ENCODE measurements at places on chromosomes 13 and 19.

DNA sequence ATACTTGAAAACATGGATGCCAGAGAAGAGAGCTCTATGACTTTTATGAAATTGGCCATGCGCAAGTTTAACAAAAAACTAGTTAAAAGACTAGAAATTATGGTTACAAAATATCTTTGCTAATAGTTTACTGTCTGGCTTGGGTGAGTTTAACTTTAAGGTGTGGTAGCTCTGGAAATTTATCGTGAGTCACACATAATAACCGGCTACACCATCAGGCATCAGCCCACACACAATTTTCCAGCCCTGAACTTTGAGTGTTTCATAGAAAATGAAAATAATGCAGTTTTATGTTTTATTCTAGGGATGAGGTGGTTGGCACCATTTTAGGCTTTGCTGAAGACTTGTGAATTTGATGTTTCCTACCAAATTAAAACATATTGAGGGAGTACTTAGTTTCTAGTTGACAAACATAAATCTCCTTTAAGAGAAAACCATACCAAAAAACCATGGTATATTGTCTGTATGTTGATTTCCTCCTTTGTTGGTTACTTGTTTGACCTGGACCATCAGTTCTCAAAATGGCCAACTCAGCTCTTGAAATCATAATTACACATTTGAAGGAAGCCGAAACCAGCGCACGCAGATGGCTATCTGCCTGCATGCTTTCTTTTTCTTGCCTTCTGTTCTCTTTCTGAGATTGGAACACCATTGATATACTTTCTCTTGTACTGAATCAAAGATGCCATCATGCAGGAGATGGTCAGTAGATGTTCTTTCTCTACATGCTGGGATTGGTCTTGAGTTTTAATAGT, 125.1 kb downstream of the AKAP11 start:
- DNase-seq: no peak

DNA sequence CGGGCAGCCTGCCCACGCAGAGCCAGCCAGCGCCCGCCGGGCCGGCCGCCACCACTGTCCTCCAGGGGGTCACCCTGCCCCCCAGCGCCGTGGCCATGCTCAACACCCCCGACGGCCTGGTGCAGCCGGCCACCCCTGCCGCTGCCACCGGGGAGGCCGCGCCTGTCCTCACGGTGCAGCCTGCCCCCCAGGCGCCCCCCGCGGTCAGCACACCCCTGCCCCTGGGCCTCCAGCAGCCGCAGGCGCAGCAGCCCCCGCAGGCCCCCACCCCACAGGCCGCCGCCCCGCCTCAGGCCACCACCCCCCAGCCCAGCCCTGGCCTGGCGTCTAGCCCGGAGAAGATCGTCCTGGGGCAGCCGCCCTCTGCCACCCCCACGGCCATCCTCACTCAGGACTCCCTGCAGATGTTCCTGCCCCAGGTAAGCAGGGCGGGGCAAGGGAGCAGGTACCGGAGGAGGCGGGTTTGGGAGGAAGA, 32.3 kb upstream of the EHD2 start:
- no peak for DNase-seq

DNA sequence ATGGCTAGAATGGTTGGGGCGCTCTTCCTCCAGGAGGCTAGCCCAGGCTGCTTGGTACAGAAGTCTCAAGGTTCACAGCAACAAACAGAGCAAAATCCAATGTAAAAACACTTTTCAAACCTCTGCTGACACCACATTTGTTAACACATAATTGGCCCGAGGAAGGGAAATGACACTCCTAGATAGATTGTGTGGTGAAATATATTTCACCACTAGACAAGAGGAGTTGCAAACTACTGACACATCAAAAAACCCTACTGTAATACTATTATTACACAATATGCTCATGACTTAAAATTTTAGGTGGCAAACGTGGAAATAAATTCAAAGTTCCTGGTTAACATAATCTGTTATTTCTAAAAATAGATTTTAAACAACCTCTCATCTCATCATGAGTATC, 643.6 kb downstream of the PCDH9 start:
- no peak for DNase-seq

DNA sequence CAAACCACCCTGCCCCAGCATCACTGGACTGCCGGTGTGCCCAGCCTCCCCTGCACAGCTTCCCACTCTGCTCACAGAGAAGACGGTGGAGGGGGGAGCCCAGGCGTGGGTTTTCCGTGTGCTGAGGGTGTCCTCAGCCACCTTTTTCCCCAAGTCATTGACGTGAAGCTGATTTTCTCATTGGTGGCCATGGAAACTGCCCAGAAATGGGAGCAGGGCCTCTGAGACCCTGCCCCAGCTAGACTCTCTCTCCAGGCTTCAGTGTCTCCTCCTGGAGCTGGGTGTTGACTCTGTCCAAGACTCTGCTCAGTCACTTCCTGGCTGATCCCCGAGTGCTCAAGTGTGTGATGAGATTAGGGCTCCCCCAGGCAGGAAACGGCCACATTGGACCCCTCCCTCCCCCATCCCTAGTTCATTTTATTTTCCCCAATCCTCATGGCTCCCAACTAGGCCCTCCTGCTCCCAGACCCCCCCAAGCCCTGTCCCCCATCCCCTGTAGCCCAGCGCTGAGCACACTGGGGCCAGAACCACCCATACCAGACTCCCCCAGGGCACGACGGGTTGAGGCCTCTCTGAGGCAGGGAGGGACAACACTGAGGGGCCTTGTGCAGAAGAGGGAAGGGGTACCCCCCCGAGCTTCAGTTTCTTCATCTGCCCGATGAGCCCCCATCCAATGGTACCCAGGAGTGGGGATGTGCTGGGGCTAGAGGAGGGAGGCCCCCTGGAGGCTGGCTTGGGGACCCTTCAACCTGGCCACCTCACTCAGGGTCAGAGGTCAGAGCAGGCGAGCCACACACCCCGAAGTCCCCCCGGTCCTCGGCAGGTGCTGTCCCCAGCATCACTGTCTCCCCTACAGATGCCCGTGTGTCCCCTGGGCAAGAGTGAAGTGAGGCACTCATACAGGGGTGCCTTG, 1.2 kb upstream of the F2RL3 start:
- no peak for DNase-seq

DNA sequence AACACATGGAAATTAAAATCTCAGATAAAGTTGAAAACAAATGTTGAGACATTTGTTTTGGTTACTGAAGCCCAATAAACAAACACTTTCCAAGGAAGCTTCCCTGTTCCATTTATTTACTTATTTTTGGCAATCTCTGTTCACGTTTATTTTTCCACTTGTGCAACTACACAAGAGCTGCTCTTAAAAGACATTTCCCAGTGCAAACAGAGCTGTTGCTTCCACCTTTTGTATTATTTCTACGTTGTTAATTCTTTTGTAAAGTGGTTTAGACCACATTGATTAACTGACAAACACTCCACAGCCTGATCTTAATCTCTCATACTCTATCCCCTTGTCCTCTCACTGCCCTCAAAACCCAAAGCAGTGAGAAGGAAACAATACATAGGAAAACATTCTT, 757.6 kb downstream of the LIG4 start:
- no peak for DNase-seq

DNA sequence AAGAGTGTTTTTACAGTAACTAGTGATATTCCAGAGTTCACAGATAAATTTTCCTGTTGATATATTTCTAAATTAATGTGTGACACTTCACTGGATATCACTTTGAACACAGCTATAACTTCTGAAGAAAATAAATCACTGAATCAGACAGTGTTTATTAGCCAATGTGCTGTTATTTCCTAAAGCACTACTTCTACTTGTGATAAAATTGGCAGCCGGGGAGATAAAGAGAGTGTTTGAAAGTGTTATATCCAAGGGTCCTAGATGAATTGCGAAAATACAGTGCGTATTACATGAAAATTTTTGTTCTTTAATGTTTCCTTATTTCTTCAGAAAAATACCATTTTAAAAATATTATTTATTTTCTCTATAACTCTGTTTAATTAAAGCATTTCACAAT, 417.5 kb upstream of the ARGLU1 start:
- no peak for DNase-seq

GRCh38 chr13:40181203-40181845, 485.1 kb downstream of the FOXO1 start:
- DNase-seq: no peak

DNA sequence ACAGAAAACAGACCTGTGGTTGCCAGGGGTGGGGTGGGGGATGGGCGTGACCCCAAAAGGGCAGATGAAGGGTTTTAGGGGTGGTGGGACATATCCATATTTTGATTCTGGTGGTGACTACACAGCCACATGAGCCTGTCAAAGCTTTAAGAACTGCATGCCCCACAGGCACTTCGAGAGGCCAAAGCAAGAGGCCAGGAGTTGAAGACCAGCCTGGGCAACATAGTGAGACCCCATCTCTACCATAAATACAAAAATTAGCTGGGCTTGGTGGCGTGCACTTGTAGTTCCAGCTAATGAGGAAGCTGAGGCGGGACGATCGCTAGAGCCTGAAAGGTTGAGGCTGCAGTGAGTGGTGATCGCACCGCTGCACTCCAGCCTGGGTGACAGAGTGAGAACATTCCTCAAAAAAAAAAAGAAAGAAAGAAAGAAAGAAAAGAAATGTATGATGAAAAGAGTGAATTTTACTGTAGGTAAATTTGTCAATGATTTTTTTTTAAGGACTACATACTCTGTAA, 18.9 kb upstream of the BCL3 start:
- DNase-seq: no peak

DNA sequence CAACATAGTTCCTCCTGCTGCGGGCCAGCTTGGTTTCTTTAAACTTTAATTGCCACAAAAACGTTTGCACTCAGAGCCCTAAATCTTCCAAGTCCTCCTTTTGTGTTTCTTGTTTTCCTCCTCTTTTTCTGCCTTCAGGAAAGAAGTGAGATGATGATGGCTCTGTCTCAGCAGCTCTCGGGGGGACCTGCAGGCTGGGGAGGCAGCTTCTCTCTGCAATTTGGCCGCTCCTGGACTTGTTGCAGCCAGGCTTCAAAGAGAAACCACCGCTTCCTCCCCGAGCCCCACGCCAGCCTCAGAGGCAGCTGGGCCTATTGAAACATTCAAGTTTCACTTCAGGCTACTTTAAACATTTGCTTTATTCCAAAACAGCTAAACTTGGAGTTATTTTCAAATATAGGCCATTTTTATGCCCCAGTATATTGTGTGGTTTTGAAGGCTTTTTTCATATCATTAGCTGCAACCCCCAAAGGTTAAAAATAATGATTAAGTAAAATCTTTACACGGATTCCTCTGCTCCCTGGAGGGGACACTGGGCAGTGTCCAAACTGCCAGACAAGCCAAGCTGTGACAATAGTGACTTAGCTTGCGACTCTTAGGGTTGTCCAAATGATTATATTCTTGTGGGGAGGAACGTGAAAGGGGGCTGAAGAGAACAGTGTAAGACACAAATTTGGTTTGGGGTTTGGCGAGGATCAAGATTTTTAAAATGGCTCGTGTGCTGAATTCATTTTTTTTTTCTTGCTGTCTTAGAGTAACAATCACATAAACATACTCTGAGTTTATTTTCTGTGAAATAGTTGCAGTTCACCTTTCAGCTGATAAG, 330.8 kb downstream of the DLEU7 start:
- DNase-seq: no peak

DNA sequence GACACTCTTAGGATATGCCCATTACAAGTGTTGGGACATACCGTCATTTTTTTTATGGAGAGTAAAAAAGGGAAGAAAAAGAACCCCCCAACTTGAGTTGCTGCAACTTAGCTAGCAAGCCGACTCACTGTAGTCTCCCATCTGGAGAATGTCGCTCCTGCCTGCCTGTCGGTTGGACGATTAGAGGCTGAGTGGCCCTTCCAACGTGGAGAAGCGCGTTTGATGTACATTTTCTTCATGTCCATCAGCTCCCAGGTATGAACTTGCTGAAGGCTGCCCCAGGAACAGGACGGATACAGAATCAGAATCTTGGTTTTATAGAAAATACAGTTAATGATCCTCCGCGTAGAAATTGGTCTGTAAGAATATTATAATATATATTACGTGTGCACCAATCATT, 189.0 kb upstream of the SOX1 start:
- DNase-seq: no peak

DNA sequence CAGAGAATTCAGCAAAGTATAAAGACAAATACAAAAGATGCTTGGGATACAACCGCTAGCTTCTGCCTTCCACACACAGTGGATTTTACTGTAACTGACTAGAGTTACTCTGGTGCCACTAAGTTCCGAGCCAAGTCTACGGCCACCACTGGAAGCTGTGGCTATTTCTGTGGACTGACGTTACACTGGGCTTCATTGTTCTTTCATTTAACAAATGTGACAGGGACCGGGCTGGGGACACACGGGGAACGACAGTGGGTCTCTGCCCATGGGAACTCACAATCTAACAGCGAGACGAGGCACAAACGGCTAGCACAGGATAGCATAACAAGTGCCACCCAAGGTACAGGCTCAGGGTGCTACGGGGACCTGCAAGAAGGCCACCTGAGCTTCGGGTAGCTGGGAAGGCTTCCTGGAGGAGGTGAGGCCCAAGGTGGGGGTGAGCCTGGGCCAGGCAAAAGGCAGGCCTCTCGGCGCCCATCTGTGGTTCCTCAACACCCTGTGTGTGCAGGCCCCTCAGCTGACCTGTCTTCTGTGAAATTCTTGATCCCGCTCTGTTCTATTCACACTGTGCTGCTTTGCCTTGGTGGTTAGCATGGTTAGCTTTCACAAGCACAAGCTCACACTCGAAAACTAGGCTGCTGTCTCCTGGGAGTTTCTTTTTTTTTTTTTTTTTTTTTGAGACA, 10.3 kb upstream of the IL4I1 start:
- DNase-seq: no peak

GRCh38 chr19:36392916-36393673, 14.1 kb upstream of the ZFP14 start:
- DNase-seq: no peak

DNA sequence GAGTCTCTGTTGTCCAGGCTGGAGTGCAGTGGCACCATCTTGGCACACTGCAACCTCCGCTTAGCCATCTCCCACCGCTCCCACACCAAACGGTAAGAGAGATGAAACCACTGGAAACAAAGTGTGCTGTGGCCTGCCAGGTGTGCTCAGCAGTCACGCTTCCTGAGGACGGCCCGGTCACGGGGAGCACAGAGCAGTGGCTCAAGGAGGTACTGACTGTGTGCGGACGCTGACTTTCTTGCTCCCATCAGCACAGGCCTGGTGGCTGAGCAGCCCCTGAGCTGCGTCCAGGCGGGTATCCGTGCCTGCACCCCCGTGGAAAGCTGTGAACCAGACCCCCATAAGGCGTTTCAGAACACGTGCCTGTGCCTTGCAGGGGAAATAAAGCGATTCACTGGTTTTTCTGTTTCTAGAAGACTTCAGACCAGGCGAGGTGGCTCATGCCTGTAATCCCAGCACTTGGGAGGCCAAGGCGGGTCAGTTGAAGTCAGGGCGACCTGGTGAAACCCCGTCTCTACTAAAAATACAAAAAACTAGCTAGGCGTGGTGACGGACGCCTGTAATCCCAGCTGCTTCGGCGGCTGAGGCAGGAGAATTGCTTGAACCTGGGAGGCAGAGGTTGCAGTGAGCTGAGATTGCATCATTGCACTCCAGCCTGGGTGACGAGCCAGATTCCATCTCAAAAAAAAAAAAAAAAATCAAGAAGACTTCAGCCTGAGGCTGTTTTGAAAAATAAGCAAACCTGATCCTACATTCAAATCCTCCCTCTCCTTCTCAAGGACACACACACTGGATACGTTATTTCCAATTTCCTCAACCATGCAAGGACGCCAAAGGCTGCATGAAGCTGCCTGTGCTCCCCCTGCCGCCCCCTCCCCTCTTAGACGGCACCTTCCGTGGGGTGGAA, 25.5 kb downstream of the ADPRHL1 start:
- no peak for DNase-seq
